ENCODE measurements at places on chromosomes 2 and 18.

- no peak for DNase-seq
These were observed 86.8 kb downstream of the FMNL2 start for GRCh38 chr2:152421521-152422370.

GRCh38 chr2:161207941-161208340 lies 47.7 kb downstream of the TANK start:
- DNase-seq: no peak

DNA sequence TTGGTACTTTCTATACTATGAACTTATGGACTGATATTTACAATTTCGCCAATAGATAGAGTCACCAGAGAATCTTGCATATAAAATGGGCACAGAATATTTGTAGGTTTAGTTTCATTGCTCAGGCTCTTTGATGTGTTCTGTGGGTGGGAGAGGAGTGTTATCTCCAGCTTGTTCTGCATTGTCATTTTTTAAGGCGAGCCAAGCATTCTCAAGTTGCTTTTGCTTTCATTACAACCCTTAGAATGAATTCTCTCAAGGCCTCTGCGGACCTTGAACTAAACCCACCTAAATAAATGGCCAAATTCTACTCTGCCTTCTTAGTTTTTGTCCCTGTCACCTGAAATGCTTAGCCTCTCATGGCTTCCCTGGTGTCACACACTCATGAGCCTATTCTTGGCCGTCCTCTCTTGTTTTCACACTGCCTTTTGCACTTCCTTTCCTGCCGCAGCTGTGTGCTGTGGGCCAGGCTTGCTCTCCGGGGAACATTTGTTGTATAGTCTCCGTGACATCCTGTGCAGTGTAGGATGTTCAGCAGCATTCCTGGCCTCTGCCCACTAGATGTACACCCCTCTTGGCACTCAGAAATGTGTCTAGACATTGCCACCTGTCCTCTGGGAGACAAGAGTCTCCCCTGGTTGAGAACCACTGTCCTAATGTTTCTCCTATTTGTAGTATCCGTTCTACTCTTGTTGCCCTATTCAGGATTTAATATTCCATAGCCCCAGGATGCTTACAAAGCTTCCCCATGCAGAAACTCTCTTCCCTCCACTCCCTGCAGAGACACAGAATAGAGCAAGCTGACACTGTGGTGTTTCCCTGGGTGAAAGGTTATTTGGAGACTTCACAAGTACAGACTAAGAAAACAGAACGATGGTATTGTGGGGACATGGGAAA lies 255.6 kb downstream of the PTPRM start:
- DNase-seq: no peak

- DNase-seq: no peak
These were observed 81.1 kb downstream of the SH3BP4 start for GRCh38 chr2:235032949-235033348.

- no peak for DNase-seq
These were observed 260.6 kb downstream of the ANAPC1 start for GRCh38 chr2:111623380-111623779.

DNA sequence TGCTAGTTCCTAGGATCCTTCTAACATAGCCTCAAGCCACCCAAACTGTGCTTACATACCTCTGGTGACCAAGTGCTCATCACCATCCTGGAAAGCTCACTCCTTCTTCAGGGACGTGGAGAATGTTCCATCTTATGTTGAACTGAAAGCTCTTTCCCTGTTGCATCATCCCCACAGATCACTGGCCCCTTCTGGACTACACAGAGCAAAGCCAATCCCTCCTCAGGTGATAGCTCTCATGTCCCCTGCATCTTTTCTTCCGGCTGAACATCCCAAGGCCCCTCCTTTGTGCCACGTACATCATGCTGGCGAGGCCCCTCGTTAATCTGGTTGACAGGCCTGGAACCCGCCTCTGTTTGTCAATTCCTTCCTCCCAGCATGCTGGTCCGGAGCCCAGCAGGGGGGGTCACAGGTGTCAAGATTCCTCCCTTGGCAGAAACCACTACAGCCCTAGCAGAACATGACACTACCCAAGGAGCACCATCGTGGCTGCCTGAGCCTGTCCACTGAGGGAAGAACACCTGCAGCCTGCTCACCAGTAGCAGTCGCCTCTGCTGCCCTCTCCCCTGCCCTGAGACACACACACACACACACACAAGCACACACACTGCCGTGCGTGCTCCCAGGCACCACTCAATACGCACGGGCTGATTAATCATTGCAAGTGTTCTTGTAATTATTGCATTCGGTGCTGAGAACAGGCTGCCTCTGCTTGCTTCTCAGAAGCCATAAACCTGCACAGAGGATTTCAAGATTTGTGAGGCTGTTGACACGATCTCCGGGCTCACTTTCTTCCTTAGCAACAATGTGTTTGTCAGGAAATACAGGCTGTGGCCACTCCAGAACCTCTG lies 6.3 kb upstream of the KCNK3 start:
- DNase-seq: no peak

DNA sequence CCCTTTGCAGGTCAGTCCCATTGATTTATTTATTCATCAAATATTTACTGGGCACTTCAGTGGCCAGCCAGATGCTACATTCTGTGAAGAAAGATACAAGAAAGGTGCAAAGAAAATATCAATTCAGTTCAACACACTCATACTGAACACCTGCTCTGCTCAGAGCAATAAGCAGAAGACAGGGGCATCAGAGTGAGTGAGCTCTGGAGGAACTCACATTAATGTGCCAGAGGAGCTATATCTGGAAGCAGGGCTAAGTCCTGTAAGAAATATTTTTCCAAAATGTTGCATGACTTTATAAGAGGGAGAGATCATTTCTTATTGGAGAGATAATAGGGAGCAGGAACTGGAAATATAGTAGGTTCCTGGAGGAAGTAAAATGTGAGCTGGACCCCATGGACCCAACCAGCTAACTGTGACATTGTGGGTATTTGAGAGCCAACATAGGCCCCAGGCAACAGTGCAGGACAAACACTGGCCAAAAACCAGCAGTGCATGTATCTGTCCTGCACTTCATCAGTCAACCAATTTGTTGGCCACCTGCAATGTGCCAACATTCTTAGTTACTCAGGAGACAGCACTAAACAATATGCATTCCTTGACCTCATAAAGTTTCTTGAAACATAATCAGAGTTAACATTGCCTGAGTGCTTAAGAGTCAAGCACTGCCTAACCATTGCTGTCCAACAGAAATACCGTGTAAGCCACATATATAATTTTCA lies 102.7 kb upstream of the PTPRM start:
- no peak for DNase-seq

DNA sequence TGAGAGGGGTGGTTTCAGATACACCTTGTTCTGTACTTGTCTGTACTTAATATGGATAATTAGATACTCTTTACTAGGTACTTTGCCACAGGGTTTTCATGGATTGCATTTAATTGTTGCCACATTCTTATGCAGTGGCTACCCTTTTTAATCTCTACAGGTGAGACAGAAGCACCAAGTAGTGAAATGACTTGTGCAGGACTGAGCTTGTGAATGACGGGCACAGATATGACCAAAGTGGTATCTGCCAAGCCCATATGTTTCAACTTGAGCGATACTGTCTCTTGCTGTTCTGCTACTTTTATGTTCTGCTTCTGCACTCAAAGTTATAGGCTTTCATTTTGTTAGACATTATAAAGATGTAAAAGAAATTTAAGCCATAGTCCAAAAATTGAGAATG lies 288.2 kb downstream of the ARHGAP15 start:
- no peak for DNase-seq

GRCh38 chr2:83063933-83064332 lies 1395.1 kb downstream of the SUCLG1 start:
- no peak for DNase-seq

GRCh38 chr2:675982-676646 lies 1.1 kb downstream of the TMEM18 start:
- DNase-seq: no peak

- DNase-seq: no peak
These were observed 1230.7 kb upstream of the ZEB2 start for GRCh38 chr2:145750612-145751011.

GRCh38 chr2:197278799-197279763 lies 31.5 kb downstream of the ANKRD44 start:
- no peak for DNase-seq

DNA sequence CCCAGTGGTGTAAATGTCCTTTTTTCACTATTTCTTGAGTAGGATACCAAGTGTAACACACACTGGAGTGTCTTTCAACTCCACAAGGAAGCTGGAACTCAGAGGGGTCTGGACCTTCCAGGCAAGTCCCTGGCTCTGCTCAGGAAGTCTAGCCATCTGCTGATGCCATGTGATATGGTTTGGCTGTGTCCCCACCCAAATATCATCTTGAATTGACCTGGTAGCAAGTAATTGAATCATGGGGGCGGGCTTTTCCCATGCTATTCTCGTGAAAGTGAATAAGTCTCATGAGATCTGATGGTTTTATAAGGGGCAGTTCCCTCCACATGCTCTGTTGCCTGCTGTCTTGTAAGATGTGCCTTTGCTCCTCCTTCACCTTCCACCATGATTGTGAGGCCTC lies 99.4 kb upstream of the CDC42EP3 start:
- DNase-seq: no peak

DNA sequence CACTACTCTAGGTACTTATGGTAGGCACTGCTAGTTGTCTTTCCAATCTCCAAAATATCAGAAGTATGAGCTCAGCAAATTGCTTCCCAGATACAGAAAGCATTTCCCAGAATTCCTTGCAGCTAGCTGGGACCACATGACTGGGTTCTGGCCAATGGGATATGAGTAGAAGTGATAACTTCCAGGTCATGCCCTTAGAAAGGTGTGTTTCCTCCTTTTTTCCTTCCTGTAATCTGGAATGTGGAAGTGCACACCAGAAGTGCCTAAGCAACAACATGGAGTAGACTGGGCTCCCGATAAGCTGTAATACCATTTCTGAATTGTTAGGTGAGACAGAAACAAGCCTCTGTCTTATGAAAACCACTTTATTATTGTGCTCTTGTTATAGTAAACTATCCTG lies 279.8 kb downstream of the ZNF385B start:
- no peak for DNase-seq

DNA sequence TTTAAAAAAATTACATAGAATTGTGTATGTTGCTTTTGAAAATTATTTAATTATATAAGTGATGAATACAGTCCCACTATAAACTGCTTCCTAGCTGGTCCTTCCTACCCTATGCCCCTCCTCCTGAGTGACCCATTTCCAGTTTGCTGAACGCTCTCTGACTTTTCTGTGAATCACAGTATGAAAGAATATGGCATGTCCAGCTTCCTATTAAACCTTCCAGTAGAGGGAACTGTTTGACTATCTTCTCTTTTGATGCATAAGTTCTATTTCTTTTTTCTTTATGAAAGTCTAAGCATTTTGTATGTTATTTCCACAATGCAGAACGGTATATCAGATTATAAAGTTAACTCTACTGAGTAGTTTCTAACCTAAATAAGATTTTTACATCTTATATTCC lies 41.3 kb downstream of the PSMG2 start:
- DNase-seq: no peak

- DNase-seq: no peak
These were observed 24.9 kb upstream of the PDCL3 start for GRCh38 chr2:100537918-100538317.

DNA sequence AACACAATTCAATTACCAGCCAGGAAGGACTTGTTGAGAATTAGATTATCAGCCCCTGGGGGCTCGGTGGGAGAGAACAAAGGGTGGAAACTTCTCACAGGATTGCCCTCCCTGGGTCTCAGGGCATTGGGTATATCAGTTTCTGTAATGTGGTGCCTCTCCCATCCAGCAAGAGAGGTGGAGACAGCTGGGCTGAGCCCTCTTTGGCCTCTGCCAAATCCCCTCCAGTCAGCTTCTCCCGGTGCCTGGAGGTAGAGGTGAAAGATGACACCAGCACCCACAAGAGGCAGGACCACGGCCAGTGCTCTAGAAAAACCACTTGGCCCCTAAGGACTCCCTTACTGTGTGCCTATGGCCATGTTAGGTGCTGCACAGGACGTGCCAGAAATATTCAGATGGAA lies 179.7 kb downstream of the HAUS1 start:
- DNase-seq: no peak

DNA sequence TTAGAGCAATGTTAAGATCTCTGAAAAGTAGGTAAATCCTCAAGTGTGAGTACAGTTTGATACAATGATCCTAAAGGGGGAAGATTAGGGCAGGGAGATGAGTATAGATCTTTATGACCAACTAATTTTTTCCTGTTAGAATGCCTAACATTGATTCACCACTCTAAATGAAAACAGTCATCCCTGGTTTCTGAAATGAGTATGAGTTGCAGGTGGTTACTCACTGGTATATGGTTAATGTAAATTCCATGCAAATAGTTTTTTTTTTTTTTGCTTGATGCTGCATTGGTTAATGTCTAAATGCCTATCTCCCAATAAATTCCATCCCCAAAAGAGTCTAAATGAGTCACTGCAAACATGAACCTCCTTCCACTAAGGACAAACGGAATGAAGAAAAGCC lies 55.0 kb upstream of the SERPINB2 start:
- DNase-seq: no peak

DNA sequence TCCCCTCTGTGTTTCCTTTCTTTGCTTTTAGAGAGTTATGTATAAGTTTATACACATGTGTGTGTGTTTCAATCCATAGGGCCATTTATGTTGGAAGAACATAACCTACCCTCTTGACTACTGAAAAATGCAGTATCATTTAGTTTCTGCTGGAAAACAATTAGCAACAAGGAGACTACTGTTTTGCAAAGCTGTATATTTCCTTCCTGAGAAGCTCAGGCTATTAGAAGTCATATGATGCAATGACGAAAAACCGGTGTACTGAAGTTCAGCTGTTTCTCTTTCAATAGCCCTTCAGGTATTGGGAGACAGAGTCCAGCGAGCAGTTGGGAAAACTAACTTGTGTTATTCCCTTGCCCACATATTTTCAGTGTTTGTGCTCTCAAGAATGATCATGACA lies 447.7 kb upstream of the GYPC start:
- DNase-seq: no peak

- DNase-seq: no peak
These were observed 236.7 kb downstream of the TMX3 start for GRCh38 chr18:68478246-68478645.

GRCh38 chr18:56473400-56474024 lies 164.9 kb downstream of the TXNL1 start:
- DNase-seq: no peak

GRCh38 chr2:46340740-46341420 lies 43.7 kb downstream of the EPAS1 start:
- no peak for DNase-seq

GRCh38 chr2:240615396-240615795 lies 9.9 kb upstream of the GPR35 start:
- no peak for DNase-seq
